ENCODE measurements at places on chromosomes 16 and 17.

DNA sequence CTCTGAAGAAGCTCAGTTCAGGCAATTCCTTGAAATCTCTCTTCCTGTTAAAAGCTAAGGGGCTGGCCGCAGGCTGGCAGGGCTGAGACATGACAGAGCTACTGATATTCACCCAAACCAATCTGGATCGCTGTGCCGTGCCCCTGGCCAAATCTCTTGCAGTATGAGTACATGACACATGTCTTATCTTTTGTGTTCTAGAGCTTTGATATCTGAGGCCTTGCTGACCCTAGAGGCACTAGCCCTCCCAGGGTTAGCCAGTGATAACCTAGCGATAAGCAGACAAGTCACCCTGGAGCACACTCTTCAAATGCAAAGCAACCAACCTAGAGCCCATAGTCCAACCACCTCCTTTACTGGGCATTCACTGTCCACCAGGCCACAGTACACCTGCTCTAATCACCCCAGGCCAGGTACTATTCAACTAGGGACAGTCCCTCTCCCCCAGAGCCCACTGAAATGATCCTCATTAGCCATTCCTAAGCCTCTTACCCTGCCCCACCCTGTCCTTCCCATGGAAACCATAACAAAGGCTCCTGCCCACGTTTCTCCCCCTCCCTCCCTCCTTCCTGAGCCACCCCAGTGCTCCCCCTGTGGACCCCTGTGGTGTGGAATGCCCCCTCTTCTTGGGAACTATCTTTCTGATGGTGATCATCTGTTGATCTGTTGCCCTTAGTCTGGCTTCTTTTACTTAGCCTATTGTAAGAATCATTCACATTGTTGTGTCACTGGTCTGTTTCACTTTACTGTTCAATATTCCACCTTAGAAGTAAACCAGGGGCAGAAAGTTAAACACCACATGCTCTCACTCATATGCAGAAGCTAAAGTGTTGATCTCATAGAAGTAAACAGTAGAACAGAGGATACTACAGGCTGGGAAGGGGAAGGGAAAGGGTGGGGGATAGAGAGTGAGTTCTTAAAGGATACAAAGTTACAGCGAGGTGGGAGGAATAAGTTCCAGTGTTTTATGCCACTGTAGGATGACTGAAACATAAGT, 52.5 kb downstream of the TEKT5 start:
- no peak for DNase-seq

DNA sequence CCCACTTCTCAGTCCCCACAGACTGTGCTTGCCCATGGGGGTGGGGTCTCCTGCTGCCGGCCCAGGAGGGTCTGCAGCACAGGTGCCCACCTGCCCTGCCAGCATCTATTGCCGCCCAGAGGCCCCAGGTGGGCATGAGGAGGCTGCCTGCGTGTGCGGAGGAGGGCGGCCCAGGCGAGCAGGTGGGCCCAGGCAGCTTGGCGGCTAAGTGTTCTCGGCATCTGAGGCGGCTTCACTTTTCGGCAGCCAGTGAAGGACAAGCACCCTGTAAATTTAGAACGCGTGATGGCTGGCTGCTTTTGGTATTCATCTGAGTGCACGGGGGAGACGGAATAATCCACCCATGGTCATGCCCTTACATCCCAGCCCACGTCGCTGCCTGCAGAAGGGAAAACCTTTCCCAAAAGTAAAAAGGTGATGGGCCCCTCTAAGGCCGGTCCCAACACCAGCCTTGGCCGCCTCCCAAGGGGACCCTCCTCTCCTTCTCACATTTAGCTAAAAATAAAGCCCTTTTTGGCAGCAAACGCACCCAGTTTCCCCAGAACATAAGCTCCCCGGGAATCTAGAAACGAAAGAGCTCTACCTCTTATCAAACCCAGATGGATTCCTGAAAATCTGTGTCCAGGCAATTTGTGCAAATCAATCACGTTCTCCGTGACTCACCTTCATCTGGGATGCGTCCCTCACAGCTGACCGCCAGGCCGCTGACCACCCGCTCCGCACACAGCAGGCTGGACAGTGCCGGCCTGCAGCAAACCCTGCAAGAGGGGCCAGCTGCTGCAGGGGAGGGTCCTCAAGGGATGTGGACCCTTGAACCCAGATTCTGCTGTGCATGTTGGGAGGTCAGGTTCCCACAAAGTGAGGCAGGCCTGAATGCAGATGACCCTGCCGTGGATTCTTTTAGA, 79.4 kb downstream of the RBFOX3 start:
- DNase-seq, result no peak

DNA sequence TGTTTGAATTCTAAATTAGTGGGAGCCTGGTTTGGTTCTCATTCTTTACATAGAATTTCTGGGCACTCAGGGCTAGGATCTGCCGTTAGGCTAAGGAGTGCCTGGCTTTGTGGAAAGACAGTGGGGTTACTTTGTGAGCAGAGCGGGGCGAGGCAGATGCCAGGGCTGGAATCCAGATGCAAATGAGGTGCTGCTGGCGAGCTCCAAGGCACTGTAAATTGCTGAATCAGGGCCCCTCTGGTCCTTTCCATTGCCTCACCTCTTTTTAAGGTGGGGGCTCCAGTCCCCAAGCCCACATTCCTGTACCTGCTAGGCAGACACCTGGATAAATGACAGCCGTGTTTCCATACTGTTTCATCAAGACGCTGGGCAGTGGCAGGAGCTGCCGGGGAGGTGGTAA, 33.8 kb downstream of the PIPOX start:
- DNase-seq, result no peak

- DNase-seq, result no peak
Measured at GRCh38 chr16:53084746-53085334, 30.0 kb downstream of the CHD9 start.

- DNase-seq, result no peak
Measured at GRCh38 chr17:75941442-75941819, 589 bp upstream of the FBF1 start.

- no peak for DNase-seq
Measured at GRCh38 chr16:87802670-87803069, 36.9 kb upstream of the KLHDC4 start.

GRCh38 chr17:32936894-32937500, 9.0 kb downstream of the TMEM98 start:
- DNase-seq, result peak; percentile 51

GRCh38 chr16:66167564-66168291, 198.8 kb upstream of the CDH5 start:
- no peak for DNase-seq

GRCh38 chr17:64161380-64162176, 31.6 kb upstream of the ERN1 start:
- DNase-seq, result no peak

GRCh38 chr17:58263773-58264172, 17.0 kb downstream of the MPO start:
- no peak for DNase-seq

DNA sequence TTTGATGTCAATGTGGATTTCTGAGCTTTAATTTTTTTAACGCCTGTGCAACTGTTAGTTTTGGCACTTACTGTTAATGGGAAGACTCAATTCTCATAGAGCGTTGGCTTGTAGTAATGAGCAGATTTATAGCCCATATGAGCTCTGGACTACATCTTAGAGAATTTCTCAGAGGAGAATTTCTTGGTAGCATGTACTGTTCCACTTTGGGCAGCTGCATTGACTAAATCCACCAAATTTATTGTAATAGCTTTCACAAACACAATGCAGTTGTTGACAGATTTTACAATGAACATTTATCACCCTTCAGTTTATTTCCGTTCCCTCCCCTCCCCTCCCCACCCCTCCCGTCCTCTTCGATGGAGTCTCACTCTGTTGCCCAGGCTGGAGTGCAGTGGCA, 193.9 kb downstream of the PRKCA start:
- DNase-seq, result no peak

DNA sequence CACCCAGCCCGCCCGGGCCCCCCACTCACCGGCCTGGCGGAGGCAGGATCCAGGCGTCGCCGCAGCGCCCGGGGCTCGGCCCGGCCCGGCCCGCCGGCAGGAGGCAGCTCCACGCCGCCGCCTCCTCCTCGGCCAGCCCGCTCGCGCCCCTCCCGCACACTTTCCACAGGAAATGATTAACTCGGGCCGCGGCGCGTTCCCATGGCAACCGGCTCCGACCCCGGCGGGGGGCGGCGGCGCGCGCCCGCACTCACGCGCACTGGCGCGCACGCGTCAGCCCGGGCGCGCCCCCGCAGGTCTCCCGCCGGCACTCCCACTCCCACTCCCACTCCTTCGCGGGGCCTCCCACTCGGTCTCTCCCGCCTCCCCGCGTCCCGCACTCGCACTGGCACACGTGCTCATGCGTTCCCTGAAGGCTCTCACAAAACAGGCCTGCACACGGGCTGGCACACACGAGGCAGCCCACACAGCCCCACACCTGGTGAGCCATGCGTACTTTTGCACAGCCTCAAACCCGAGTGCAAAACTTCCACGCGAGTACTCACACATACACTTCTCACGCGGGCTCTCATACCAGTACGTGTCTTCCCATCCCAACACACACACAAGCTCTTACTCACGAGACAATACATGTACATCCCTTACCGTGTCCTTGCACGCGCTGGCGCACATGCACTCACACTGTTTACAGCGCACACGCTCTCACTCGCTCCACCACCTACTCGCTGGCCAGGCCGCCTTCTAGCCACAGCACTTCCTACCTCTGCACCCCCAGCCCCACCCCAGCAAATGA, at the start of gene KIFC3:
Gene KIFC3, minus strand, starts transcription at position 151 of the 793 bp plus-strand sequence. CDS start 4,248 bp downstream, outside the sequence.
- peak; percentile 18 for DNase-seq

GRCh38 chr17:50807009-50807408, 28.4 kb upstream of the WFIKKN2 start:
- no peak for DNase-seq

- peak; percentile 60 for DNase-seq
Measured at GRCh38 chr17:47698749-47699535, 5.0 kb downstream of the TBKBP1 start.

GRCh38 chr17:69286257-69286656, 40.7 kb downstream of the ABCA5 start:
- no peak for DNase-seq

- DNase-seq, result no peak
Measured at GRCh38 chr16:51129105-51129504, 22.0 kb downstream of the SALL1 start.

DNA sequence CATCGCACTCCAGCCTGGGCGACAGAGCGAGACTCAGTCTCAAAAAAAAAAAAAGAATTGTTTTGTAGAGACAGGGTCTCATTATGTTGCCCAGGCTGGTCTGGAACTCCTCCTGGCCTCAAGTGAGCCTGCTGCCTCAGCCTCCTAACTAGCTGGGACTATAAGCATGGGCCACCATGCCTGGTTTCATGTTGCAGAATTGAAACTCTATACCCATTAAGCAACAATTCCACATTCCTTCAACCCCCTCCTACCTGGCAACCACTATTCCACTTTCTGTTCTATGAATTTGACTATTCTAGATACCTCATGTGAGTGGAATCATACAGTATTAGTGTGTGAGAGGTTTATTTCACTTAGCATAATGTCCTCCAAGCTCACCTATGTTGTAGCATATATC, 24.5 kb downstream of the RNF135 start:
- DNase-seq, result no peak

GRCh38 chr16:89352091-89352681, 134.7 kb downstream of the ZNF778 start:
- no peak for DNase-seq

GRCh38 chr17:50280068-50280467, 5.8 kb downstream of the TMEM92 start:
- DNase-seq, result no peak

- no peak for DNase-seq
Measured at GRCh38 chr17:381516-381915, 28.9 kb upstream of the RPH3AL start.

DNA sequence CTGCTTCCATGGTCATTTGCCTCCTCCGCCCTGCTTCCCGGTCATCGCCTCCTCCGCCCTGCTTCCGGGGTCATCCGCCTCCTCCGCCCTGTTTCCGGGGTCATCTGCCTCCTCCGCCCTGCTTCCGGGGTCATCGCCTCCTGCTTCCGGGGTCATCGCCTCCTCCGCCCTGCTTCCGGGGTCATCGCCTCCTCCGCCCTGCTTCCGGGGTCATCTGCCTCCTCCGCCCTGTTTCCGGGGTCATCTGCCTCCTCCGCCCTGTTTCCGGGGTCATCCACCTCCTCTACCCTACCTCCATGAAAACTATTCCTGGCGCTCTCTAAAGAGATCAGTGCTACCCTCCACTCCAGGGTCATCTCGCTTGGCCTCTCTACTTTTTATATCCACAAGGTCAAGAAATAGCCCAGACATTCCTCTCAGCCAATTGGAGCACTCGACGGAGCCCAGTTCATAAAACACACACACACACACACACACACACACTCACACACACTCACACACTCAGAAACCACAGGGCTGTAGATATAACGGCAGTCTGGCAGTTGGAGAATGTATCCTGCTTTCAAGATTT, 44.8 kb downstream of the TRARG1 start:
- DNase-seq, result peak; percentile 13

DNA sequence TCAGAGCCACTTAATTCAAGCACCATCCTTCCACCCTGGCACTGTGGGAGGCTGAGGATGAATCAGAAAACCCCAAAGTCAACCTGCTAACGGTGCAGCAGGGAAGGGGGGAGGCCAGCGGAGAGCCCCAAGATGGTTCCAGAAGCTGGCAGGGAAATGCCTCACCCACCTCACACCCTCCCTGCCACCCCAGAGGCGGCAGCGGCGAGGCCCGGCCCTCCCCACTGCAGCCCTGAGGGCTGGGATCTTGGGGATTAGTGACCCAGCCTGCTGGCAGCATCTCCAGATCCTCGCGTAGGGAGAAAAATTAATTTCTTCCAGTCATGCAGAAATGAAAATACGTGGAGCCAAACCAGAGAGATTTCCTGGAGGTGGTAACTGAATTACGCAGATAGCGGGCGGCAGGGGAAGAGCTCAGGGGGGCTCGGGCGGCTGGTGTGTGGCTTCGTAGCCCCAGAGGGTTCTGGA, 38.2 kb downstream of the CBFA2T3 start:
- no peak for DNase-seq

DNA sequence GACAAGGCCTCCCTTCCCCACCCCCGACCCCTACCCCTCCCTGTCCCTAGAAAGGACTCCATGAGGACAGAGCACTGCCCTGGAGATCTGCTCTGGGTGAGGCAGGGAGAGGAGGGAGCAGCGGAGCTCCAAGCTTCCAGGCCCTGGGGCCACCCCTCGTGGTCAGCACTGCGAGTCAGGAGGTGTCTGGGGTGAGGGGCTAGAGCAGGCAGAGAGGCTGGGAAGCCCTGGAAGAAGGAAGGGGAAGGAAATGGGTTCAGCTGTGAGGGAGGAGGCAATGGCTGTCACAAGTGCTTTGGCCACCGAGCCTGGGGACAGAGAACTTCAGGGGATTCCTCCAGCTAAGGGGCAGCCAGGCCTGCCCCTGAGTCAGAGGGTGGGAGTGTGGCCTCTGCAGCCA, 28.2 kb upstream of the DNAI2 start:
- DNase-seq, result no peak

GRCh38 chr16:2082983-2083364, 35.2 kb downstream of the TSC2 start:
- DNase-seq, result no peak

GRCh38 chr17:4008082-4008435, 43.8 kb upstream of the ATP2A3 start:
- DNase-seq, result no peak

Data from T-helper 2 cell (primary cell).